ENCODE measurements at places on chromosomes 16 and 17.

GRCh38 chr17:79914813-79915740 is 75.8 kb upstream of the CBX4 start:
- DNase-seq, result no peak
- H3K36me3 ChIP-seq, result no peaks in the 10 kb centered on the region
- H3K4me1 ChIP-seq, result no peaks in the 10 kb centered on the region
- no peak overlapping the region for H3K4me3 ChIP-seq

DNA sequence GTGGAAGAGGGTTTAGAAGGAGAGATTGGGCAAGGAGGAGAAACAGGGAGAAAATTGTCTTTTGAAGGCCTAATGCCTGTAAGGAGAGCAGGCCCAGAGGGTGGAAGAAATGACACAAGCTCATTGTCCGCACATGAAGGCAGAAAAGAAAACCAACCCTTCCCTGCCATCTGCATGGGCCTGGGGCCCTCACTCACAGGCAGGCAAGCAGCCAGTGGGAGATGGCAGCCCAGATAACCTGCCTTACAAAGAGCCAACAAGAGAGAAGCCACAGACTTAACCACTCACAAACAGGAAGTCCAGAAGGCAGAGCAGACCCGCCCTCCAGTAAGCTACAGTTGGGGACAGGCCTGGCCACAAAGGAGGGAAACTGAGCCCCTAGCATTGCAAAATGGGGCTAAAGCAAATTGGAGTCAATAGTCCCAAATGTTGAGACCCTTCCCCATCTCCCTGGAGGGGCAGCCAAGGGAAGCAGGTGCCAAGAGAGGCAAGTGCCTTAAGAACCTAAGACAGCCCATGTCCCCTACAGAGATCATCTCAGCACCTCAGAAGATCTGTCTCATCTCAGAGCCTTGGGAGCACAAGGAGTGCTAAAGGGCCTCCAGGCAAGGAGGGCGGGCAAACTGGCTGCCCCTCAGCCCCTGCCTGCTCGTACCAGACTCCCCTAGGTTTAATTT is 7.3 kb upstream of the TSPOAP1 start:
- no peak overlapping the region for H3K27ac ChIP-seq
- no peaks in the 10 kb centered on the region for H3K27me3 ChIP-seq
- H3K4me3 ChIP-seq, result no peak overlapping the region
- no peak for DNase-seq
- no peaks in the 10 kb centered on the region for H3K36me3 ChIP-seq
- peaks cover 18% of the 10 kb centered on the region for H3K4me1 ChIP-seq

DNA sequence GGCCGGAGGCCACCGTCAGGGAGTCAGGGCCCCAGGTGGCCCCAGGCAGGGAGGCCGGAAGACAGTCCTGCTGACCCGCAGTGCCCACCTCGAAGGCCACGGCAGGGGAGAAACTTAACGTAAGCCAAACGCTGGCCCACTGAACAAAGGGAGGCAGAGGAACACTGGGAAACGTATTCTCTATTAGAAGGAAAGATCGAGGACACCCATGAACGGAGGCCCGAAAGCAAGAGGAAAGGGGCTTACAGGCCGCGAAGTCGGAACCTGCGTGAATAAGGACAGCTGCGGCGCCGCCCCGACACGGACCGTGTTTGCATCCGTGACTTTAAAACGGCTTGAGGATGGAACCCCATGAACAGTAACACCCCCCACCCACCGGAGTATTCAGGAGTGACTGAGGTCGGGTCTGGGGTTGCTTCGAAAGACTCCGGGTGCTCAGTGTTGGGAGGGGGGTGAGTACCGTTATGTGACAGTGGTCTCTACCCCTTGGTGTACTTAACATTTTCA is 102.4 kb upstream of the METRNL start:
- DNase-seq, result no peak
- no peaks in the 10 kb centered on the region for H3K36me3 ChIP-seq
- no peak overlapping the region for H3K27ac ChIP-seq
- no peak overlapping the region for H3K4me3 ChIP-seq
- no peaks in the 10 kb centered on the region for H3K27me3 ChIP-seq

DNA sequence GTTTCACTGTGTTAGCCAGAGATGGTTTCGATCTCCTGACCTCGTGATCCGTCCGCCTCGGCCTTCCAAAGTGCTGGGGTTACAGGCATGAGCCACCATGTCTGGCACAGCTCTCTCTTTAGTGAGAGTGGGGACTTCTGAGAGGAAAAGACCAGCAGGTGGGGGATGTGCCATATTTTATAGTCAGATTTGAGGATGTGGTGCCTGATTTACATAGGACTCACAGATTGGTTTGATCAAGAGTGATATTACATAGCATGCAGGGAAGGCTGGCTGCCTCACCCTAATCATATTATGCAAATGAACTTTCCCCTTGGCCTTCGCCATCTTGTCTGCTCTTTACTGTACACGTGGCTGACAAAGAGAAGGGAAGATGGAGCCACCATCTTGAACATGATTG is 28.1 kb upstream of the MAPK3 start:
- no peaks in the 10 kb centered on the region for H3K27me3 ChIP-seq
- no peak overlapping the region for H3K27ac ChIP-seq
- H3K4me3 ChIP-seq, result no peak overlapping the region
- no peaks in the 10 kb centered on the region for H3K4me1 ChIP-seq
- H3K36me3 ChIP-seq, result no peaks in the 10 kb centered on the region

GRCh38 chr17:39782980-39783379 is 45.2 kb downstream of the GRB7 start:
- no peak for DNase-seq
- H3K27ac ChIP-seq, result no peak overlapping the region
- H3K27me3 ChIP-seq, result no peaks in the 10 kb centered on the region
- H3K36me3 ChIP-seq, result no peaks in the 10 kb centered on the region
- no peaks in the 10 kb centered on the region for H3K4me1 ChIP-seq
